ENCODE measurements at places on chromosomes 1 and 21.

DNA sequence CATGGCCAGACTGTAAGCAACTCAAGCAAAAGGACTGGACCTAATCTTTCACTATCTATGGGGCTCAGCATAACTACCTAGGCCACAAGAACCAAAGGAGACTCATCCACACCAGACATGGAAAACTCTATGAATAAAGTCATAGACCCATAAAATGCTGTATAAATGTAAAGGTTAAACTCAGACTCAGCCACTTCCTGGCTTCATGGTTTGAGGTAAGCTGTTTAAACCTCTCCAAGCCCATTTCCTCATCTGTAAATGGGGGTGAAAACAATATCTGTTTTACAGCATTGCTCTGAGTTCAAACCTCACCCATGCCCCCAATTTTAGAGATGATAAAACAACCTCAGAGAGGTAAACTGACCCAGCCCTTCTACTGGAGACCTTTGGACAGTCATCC lies 4.0 kb upstream of the SMIM12 start:
- no peak for DNase-seq

DNA sequence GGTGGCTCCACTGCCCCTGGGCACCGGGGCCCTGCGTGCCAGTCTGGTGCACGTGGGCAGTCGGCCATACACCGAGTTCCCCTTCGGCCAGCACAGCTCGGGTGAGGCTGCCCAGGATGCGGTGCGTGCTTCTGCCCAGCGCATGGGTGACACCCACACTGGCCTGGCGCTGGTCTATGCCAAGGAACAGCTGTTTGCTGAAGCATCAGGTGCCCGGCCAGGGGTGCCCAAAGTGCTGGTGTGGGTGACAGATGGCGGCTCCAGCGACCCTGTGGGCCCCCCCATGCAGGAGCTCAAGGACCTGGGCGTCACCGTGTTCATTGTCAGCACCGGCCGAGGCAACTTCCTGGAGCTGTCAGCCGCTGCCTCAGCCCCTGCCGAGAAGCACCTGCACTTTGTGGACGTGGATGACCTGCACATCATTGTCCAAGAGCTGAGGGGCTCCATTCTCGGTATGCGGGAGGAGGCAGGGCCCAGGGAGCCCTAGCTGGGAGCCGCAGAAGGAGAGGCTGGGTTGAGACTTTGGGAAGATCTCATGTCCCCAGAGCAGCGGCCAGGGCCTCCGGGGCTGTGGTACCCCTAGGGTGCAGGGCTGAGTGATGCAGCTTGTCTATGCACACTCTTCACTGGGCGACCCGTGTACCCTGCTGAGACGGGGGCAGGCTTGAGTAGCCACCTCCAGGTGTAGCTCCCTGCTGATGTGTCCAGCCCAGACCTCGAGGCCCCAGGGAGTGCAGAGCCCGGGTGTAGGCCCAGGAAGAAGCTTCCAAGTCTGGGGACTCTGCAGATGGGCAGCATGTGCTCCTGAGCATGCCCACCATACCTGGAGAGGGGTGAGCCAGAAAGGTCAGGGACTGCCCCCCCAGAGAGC lies 1.8 kb downstream of the VWA1 start:
- no peak for DNase-seq

- DNase-seq: no peak
Measured at GRCh38 chr1:8816831-8817411, 519 bp downstream of the RERE start.

DNA sequence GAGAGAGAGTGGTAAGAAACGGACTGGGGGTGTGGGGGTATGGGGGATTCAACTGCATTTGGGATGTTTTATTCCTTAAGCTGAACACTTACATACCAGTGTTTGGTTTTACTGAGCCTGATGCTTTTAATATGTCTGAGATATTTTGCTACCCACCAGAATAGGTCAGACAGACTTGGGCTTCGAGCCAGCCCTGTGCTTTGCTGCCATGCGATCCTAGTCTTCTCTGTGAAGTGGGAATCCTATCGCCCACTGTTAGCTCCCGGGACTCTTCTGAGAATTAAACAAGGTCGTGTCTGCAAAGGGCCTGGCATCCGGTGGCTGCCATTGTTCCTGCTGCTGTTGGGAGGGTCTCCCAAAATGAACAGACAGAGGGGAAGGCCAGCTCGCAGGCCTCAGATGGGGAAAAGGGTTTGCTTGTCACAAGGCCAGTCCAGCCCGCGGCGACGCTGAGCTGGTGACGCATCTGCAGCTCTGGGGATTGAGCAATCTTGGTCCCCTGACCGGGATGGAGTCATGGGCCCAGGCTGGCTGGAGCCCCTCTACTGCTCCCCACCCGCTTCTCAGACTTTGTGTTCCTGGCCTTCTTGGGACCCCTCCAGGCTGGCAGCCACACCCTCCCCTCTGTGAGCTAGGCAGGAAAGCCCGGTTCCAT lies 26.9 kb upstream of the ECE1 start:
- no peak for DNase-seq

GRCh38 chr1:226154593-226154992 lies 31.9 kb downstream of the ACBD3 start:
- no peak for DNase-seq

DNA sequence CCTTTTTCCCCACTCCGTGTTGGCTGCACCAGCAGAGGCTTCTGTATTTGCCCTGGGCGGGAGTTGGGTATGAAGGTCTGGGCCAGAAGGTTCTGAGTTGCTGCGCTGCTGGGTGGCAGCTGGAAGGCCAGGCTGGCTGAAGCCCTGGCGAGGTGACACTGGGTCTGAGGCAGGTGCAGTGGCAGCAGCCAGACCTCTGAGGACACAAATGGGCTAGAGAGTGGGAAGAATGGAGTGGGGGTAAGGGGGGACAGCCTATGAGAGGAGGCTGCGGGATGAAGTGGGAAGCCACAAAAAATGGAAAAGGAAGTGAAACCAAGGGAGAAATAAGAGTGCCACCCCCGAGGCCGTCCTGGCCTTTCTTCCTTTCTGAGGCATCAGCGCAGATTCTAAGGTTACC lies 53.2 kb downstream of the STX6 start:
- DNase-seq: no peak

- DNase-seq: no peak
Measured at GRCh38 chr1:119712342-119713038, 756 bp downstream of the PHGDH start.

GRCh38 chr21:32448803-32449594 lies 36.5 kb downstream of the EVA1C start:
- DNase-seq: no peak

GRCh38 chr1:213986020-213986924 lies 1.5 kb upstream of the PROX1 start:
- DNase-seq: no peak

All from stimulated activated CD8-positive, alpha-beta memory T cell treated with anti-CD3 and anti-CD28 coated beads, Interleukin-4, amount 100 ng/mL, for 4 hours (primary cell).